ENCODE measurements at places on chromosomes 7 and 10. TPM values are rescaled to one million over a fixed set of nuclear protein-coding genes. Genes with fewer than 3 reads are reported as not detected.

The COL17A1 gene
- not detected for polyA plus RNA-seq

GRCh38 chr7:101942603-101943210, 125.3 kb downstream of the CUX1 start:
- DNase-seq: no peak

DNA sequence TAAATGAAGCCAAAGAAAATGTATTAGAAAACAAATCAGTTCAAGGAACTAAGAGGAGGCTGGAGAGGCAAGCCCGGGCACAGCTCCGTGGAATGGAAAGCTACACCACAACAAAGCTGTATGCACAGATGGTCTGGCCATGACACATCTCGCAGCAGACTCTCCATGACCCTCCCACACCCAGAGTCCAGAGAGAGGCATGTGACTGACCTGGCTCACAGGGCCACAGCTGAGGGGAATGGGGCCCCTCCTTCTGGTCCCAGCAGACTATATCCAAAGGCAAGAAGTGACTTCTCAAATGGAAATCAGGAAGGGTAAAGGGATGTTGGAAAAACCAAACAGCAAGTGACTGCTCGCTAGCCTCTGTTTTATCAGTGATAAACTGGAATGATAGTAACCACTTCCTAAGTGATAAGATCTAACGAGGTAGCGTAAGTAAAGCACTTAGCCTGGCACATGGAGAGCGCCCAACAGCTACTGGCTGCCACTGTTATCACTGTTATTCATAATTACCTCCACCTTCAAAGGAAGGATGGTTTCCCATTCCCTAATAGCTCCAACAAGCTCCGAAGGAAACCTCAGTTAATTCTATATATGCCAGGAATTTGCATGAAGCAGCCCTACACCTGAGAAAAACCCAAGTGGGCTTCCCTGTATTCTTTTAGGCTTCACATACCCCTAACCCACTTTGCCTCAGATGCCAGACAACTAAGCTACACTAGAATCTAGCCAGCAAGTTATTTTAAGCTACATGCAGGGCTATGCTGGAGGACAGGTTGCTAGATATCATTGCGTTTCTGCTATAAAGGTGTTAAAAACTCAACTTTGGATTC, 8.4 kb downstream of the OSBPL3 start:
- DNase-seq: no peak

GRCh38 chr10:67050415-67050814, 124.6 kb downstream of the LRRTM3 start:
- no peak for DNase-seq

The WEE2 gene
- polyA plus RNA-seq: not detected

The SLC29A3 gene
- 28.4 TPM for polyA plus RNA-seq

DNA sequence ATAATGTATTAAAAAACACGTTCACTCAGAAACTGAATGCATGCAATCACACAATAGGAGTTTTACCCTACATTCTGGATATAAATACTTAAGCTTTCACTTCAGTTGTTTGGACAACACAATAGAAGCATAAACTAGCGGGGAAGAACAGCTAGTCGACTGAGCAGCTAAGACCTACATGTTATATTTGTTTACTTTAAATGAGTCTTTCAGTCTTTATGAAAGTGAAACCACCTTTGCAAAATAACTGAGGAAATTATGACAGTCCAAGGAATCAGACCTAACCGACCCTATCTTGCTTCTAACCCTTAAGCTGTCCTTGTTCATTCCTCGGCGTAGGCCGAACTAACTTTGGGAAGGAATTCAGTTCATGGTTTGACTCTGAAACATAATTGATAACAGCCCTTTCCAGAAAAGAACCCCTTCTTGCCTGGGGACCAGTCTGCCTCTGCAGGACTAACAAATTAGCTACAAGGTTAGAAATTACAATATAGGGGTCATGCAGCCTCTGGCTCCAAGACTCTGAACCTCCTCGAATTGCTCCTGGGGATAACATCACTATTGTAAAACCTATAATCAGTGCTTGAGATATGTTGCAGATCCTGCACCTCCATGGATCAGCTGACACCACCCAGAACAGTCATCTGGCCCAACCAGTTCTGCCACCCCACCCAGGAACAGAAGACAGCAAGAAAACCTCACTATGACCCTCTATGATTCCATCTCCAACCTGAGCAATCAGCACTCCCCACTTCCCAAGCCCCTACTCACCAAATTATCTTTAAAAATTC, 185.1 kb upstream of the KLF6 start:
- DNase-seq: no peak

GRCh38 chr10:11169976-11170375, 152.3 kb downstream of the CELF2 start:
- no peak for DNase-seq

GRCh38 chr7:129843978-129844840, 108.6 kb downstream of the UBE2H start:
- peak; percentile 35 for DNase-seq

- no peak for DNase-seq
Observed at GRCh38 chr10:62384057-62384446, 9.9 kb downstream of the ZNF365 start.

GRCh38 chr10:80079312-80079719, 851 bp downstream of the TMEM254 start:
- DNase-seq: no peak

The CNPY1 gene
- not detected for polyA plus RNA-seq

GRCh38 chr7:64945503-64946175, 42.6 kb downstream of the ZNF273 start:
- DNase-seq: no peak

Measured in CD14-positive monocyte (primary cell).